ENCODE measurements at places on chromosomes 5 and 9. TPM values are rescaled to one million over a fixed set of nuclear protein-coding genes. Genes with fewer than 3 reads are reported as not detected.

The ORM1 gene
- 5.6 TPM for total RNA-seq

The ZNF608 gene
- 5.6 TPM for total RNA-seq

DNA sequence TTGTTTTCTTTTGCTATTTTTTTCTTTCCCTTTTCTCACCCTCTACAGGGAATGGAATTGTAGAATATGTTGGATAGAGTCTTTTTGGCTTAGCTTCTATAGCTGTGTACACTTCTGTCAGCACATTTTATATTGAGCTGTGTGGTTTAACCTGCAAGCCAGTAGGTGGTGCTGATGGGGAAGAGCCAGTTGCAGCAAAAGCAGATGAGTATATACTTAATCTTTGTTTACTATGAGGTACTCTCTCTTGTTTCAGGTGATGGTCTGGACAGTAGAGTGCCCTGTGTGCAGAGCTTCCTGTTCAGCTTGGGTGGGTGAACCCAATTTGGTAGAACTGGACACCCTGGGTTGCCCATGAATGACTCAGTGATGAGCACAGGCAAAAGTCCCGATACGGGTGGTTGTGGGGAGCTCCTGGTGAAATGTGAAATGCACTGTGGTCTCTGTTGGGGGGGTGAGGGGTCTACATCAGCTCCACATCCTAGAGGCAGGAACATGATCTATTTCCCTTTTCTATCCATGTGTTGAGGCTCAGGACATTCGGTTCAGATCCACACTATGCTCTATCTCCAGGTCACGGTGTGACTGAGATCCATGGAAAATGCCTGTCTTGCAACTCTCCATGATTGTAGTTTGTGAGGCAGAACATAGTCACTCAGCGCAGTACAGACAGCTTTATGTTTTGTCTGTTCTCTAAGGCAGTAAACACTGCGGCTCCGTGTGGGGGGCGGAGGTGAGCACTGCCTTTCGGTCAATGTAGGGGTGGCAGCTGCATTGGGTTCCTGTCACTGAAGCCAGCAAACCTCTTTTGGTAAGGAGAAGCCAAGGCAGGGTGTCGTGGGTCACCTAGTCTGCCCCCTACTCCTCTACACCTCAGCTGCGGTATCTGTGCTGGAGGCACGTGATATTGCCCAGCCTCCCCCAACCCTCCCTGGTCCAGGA, 353.2 kb downstream of the PRR16 start:
- no peak overlapping the region for H3K27ac ChIP-seq
- no peaks in the 10 kb centered on the region for H3K27me3 ChIP-seq
- no peak overlapping the region for H3K4me3 ChIP-seq
- no peak for DNase-seq
- no peaks in the 10 kb centered on the region for H3K4me1 ChIP-seq

DNA sequence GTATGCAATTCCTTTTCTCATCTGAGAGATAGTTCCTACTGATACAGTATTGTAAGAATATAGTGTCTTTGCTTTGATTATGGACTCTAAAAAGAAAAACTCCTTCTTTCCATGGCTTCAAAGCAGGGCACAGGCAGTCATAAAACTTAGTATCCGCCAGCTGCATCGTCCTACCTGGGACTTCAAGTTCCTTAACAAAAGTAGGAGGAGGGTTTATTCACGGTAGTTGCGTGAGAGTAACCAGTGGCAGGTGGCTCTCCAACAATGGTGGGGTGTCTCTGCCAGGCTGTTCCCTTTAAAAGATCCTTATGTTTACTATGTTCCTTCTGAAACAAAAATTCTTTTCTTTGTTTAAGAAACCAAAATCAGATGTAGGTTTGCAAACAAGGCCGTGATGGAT, 173.5 kb upstream of the DMAC1 start:
- H3K4me1 ChIP-seq, result no peaks in the 10 kb centered on the region
- no peak for DNase-seq
- H3K36me3 ChIP-seq, result no peaks in the 10 kb centered on the region
- H3K27me3 ChIP-seq, result no peaks in the 10 kb centered on the region

The CDHR2 gene
- total RNA-seq, result 0.10 TPM

- no peaks in the 10 kb centered on the region for H3K4me1 ChIP-seq
- DNase-seq, result no peak
- no peaks in the 10 kb centered on the region for H3K27me3 ChIP-seq
- no peak overlapping the region for H3K27ac ChIP-seq
Observed at GRCh38 chr9:125549465-125549871, 157.5 kb downstream of the MAPKAP1 start.

- no peaks in the 10 kb centered on the region for H3K36me3 ChIP-seq
- no peak overlapping the region for H3K4me3 ChIP-seq
- no peaks in the 10 kb centered on the region for H3K4me1 ChIP-seq
- H3K27me3 ChIP-seq, result peaks cover 47% of the 10 kb centered on the region
Observed at GRCh38 chr5:35194635-35195471, 35.4 kb downstream of the PRLR start.

GRCh38 chr5:6805841-6806240, 92.6 kb downstream of the TENT4A start:
- no peaks in the 10 kb centered on the region for H3K27me3 ChIP-seq
- H3K27ac ChIP-seq, result no peak overlapping the region

DNA sequence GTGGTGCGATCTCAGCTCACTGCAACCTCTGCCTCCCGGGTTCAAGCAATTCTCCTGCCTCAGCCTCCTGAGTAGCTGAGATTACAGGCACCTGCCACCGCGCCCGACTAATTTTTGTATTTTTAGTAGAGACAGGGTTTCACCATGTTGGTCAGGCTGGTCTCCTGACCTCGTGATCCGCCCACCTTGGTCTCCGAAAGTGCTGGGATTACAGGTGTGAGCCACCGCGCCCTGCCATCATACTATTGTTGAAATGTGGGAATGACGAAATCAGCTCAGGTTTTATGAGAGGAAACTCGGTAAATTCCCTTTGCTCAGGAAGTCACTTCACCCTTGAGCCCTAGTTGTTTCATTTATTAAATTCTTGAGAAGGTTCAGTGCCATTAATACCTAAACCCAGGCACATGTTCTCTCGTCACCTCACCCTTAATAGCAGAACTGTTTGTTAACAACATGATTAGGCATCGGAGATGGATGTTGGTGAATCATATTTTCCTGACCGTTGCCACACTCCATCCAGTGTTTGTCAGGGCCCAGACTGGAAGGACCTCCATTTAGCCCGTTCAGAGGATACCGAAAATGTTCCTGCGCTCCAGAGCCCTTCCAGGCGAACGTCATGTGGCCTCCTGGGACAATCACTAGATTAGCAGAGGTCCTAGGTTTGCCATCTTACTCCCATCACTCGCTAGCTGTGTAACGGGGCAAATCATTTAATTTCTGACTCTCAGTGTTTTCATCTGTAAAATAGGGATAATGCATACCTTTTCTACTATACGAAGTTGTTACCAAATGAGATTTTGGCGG, 20.0 kb upstream of the CREBRF start:
- H3K27ac ChIP-seq, result no peak overlapping the region
- no peaks in the 10 kb centered on the region for H3K27me3 ChIP-seq
- H3K4me3 ChIP-seq, result no peak overlapping the region
- no peak for DNase-seq

DNA sequence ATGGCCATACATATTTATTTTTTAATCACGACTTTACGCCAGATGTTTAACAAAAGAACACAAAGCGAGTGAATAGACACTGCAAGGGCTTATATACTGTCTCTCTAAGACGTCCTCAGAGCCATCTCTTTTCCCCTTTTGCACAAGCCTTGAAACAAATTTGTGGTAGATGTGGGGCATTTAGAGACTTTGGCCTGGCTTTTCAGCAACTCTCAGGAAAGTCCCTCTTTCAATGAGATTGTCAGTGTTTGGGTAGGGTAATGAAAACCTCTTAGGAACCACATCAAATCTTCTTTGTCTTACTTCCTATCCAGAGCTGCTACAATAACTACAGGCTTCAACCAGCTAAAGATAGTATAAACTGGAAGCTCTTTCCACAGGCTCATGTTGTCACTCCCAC, 380.0 kb downstream of the ANXA1 start:
- no peak for DNase-seq
- H3K36me3 ChIP-seq, result no peaks in the 10 kb centered on the region
- no peak overlapping the region for H3K27ac ChIP-seq
- 0 out of 2 replicates have a peak, but pooled peaks cover 6% of the 10 kb centered on the region for H3K27me3 ChIP-seq
- H3K4me3 ChIP-seq, result no peak overlapping the region

The FOXI1 gene
- total RNA-seq, result not detected

DNA sequence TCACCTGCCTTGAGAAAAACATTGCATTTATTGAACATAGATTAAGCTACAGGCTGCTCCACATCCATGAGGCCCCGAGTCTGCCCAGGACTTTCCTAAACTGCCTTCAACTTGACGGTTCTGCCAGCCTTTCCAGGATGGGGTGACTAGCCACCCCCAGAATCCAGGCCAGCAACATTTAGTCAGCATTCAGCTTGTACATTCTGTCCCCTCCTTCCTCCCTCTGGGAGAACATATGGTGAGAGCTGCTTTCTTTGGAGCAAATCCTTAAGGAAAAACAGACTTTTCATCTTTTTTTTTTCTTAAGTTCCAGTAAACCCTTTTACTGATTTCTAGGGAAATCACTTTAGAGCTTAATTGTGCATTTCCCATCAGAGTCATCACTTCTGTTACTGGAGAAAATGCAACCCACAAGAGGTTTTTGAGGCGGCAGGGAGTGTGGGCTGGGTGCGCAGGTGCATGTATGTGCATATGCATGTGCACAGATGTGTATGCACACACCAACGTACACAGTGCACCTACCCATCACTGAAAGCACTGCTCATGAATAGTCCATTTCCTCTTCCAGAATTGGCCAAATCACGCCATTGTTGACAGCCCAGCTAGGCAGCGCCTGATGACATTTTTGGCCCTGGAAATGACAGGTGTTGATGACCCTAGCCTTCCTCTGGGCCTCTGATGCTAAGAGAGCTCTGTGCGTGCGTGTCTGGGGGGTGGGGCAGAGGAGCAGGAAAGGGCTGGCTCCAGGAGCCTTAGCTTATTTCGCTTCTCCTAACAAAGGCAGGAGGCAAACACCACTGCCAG, 145.6 kb downstream of the HSD17B3 start:
- H3K4me3 ChIP-seq, result no peak overlapping the region
- no peaks in the 10 kb centered on the region for H3K27me3 ChIP-seq
- no peak for DNase-seq
- H3K27ac ChIP-seq, result no peak overlapping the region
- no peaks in the 10 kb centered on the region for H3K4me1 ChIP-seq

- no peaks in the 10 kb centered on the region for H3K36me3 ChIP-seq
- H3K27ac ChIP-seq, result no peak overlapping the region
- no peak overlapping the region for H3K4me3 ChIP-seq
- H3K4me1 ChIP-seq, result no peaks in the 10 kb centered on the region
- no peaks in the 10 kb centered on the region for H3K27me3 ChIP-seq
Observed at GRCh38 chr5:74603376-74603775, 37.2 kb downstream of the ENC1 start.

The TEX48 gene
- total RNA-seq, result not detected

The PKD2L2 gene
- not detected for total RNA-seq

GRCh38 chr5:86645885-86646284, 28.1 kb downstream of the COX7C start:
- DNase-seq, result no peak
- no peak overlapping the region for H3K27ac ChIP-seq
- H3K4me3 ChIP-seq, result no peak overlapping the region
- H3K27me3 ChIP-seq, result no peaks in the 10 kb centered on the region
- no peaks in the 10 kb centered on the region for H3K4me1 ChIP-seq

DNA sequence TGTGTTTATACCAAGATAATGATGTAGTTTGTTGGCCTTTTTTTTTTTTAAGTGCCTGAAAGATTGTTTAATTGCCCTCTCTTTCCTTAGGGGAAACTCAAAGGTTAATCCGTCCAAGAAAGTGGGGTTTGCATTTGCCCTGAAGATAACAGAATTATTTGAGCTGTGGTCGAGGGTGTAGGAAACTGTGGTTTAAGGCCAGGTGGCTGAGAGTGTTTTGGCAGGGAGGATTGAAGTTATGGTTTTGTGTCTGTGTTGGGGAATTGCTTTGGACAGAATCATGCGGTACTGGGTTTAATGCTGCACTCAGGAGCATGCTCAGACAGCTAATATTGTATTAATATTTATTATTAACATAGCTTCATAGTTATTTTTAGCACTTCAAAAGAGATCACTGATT, 509.8 kb downstream of the EBF1 start:
- H3K27me3 ChIP-seq, result no peaks in the 10 kb centered on the region
- no peak for DNase-seq
- H3K4me3 ChIP-seq, result no peak overlapping the region
- H3K36me3 ChIP-seq, result no peaks in the 10 kb centered on the region
- no peak overlapping the region for H3K27ac ChIP-seq

GRCh38 chr5:124283031-124283430, 463.4 kb downstream of the ZNF608 start:
- H3K4me1 ChIP-seq, result no peaks in the 10 kb centered on the region
- no peak overlapping the region for H3K27ac ChIP-seq
- DNase-seq, result no peak
- H3K36me3 ChIP-seq, result no peaks in the 10 kb centered on the region

GRCh38 chr9:33714989-33715388, 80.4 kb upstream of the PRSS3 start:
- H3K4me1 ChIP-seq, result no peaks in the 10 kb centered on the region
- no peak for DNase-seq
- no peaks in the 10 kb centered on the region for H3K36me3 ChIP-seq
